ENCODE measurements at places on chromosomes 1 and 21.

DNA sequence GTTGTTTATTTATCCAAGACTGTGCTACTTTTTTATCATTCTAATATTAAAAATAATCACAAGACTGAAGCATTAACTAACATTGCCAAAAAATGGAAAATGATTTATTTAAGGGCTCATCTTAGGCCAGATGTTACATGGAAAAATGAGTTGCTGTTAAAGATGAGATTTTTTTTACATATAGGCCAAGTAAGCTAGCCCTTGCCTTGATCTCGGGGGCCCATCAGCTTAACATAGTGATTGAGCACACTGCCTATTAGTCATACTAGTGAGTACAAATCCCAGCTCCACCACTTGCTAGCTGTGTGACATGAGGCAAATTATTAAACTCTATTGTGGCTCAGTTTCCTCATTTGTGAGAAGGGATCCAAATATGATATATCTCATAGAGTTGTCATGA is 275.9 kb upstream of the SNX7 start:
- DNase-seq, result no peak

DNA sequence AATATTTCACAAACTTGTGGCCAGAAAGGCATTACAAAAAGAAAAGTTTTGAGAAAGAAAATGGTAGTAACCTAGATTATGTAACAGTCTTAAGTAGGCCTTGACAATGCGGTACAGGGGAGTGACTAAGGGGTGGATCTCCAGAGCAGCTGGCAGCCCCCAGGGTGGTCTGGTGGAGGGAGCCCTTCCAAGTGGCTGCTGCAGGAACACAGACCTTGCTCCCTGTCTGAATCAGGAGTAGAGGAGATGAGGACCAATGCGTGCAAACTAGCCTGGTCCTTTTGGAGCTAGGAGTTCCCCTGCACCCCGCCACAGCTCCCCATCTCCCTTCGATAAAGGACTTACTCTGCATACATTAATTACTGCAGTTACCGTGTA is 189.0 kb downstream of the NFIA start:
- DNase-seq, result no peak

GRCh38 chr1:110058591-110058990 is 11.9 kb downstream of the ALX3 start:
- no peak for DNase-seq

GRCh38 chr21:46666941-46667740 is 31.7 kb downstream of the PRMT2 start:
- DNase-seq, result no peak
